DMS153 (cell line): ENCODE measurements at places on chromosomes 1 and 21.
A peak's percentile ranks its signal among the peaks of the same experiment; 100 is the strongest.

- DNase-seq: no peak
Observed at GRCh38 chr1:85677656-85678055, 30.6 kb downstream of the ZNHIT6 start.

DNA sequence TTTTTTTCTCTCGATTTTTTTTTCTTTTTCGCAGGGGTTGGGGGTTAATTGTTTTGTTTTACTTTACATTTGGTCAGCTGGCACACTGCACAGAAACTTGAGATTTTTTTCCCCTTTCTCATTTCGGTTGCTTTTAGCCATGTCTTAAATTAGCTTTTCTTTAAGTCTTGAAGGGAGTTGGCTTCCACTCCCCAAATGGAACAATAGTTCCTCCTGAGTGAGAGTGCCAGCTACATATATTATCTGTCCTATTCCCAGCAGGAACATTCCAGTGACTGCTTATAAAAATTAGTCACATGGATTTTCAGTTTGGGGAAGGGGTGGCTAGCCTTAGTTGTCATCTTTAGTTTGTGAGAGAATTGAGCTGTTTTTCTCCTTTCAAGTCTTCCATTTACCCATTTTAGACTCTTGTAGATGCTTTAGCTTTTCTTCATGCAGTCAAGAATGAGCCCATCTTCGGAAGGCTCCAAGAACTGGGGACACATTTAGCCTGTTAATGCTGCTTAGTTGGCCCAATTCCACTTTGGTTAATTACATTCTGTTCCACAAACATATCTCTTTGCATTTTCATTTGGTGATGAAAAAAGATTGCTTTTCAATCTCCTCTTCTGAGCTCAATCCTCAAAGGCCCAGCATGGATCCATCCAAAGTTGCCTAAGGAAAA lies 510.1 kb upstream of the CXADR start:
- DNase-seq: no peak

DNA sequence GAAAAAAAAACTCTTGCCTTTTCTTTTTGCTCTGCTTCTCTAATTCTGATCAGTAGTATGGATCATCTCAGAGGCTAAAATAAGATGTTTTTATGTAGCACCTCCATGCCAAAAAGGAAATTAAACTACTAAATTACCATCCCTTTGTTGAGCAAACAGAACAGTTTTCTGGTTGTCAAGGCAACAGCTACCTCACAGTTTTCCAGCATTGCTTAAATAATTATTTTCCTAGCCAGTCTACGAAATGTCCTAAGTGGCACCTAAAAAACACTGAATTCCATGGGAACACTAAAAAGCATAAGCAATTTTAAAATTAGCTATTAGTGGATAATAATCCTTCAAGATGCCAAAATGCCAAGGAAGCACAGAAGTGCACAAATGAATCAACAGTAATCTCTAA lies 61.7 kb downstream of the ARID4B start:
- DNase-seq: no peak

DNA sequence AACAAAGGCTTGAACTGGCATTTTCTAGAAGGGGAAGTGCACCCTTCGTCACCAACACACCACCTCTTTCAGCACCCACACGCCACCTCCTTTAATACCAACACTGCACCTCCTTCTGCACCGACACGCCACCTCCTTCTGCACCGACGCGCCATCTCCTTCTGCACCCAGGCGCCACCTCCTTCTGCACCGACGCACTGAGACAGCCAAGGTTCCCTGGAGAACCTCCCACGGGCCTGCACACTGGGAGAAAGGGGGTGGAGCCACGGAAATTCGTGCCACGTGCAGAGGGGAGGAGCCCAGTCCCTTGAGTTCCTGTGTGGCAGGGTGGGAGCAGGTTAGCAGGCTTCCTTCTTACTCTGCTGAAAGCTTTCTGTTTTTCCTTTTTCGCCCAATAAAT lies 327.9 kb upstream of the C1orf174 start:
- DNase-seq: no peak

GRCh38 chr1:166197141-166197540 lies 30.3 kb upstream of the FAM78B start:
- DNase-seq: no peak

- no peak for DNase-seq
Observed at GRCh38 chr21:31813862-31814261, 59.0 kb upstream of the HUNK start.

GRCh38 chr1:231460614-231461013 lies 38.5 kb upstream of the EGLN1 start:
- no peak for DNase-seq

DNA sequence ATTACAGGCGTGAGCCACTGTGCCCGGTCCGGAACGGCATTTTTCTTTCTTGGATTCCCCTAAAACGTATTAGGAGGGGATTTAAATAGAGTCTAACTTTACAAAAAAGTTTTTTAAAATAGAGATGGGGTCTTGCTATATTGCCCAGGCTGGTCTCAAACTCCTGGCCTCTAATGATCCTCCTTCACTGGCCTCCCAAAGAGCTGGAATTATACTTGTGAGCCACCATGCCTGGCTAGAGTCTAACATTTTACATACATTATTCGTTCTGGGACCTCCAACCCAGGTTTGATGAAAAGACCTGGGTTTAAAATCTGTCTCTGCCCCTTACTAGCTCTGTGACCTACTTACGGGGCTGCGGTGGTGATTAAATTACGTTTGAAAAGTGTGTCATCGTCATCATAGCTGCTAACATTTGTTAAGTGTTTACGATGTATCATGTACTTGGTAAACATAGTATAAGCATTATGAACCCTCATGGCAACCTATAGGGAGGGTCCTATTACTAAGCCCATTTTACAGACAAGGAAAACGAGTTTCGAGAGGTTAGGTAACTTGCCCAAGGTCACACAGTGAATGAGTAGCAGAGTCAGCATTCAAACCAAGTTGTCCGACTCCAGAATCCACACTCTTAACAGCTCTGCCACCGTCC lies 24.5 kb downstream of the PLEKHM2 start:
- DNase-seq: no peak

GRCh38 chr21:32977216-32977615 lies 48.5 kb upstream of the OLIG2 start:
- no peak for DNase-seq

DNA sequence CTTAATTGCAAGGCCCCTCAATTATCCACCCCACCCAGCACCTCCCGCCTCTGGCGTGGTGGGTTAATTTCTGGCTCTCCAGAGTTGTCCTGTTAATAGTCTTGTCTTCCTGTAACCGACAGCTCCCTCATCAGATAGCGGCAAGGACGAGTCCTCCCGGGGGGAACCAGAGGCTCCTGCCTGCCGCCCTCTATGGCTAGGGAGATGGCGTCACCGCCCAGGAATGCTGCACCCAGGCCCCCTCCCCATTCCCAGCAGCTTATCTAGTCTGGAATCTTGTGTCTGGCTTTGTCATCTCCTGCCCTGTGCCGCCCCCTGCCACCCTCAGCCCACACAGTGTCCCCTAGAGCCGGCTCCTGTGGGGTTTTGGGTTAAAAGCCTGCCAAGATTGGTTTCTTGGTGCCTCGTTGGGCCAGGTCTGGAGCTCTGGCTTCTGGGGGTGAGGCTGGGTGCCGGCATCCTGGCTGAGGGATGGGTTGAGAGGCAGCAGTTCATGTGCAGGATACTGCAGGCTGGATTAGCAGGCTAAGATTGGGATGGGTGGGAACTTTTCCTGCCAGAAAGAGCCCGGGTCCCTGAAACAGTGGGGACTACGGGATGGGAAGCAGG lies 48.8 kb downstream of the EDN2 start:
- no peak for DNase-seq

GRCh38 chr1:35568975-35569395 lies 4.1 kb upstream of the TFAP2E start:
- peak; percentile 64 for DNase-seq

DNA sequence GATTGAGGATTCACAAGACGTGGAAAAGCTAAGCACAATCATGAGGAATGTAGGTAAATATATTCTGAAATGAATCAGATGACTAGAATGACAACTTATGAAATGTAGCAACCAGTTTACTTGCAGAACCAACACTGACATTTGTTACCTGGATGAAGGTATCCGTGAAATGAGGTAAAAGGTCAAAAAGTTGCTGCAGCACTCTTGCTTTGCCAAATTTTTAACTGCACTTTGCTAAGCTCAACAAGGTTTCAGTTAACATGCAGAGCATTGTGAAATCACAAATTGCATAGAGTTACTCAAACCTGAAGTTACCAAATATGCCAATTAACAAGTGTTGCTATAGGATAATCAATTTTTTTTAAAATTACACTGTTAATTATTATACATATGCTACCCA lies 1280.1 kb downstream of the KCNT2 start:
- DNase-seq: no peak

DNA sequence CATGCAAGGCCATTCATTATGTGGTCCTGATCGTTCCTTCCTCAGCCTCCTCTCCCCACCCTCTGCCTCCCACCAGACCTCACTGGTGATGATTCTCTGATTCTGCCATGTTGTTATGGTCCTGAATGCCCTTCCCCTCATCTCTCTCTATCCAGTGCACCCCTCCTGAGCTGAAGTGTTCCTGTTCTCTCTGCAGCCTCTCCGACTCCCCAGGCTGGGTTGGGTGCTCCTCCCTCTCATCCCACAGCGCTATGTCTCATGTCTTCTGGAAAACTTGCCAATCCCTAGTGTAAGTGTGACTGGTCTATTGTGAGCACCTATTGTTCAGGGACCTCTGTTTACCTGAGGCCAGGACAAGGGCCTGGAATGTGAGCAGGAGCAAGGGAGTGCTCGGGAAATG lies 11.1 kb upstream of the PEF1 start:
- DNase-seq: no peak

GRCh38 chr1:191901651-191902050 lies 256.6 kb upstream of the RGS18 start:
- no peak for DNase-seq

- no peak for DNase-seq
Observed at GRCh38 chr1:7006996-7007871, 222.0 kb downstream of the CAMTA1 start.

DNA sequence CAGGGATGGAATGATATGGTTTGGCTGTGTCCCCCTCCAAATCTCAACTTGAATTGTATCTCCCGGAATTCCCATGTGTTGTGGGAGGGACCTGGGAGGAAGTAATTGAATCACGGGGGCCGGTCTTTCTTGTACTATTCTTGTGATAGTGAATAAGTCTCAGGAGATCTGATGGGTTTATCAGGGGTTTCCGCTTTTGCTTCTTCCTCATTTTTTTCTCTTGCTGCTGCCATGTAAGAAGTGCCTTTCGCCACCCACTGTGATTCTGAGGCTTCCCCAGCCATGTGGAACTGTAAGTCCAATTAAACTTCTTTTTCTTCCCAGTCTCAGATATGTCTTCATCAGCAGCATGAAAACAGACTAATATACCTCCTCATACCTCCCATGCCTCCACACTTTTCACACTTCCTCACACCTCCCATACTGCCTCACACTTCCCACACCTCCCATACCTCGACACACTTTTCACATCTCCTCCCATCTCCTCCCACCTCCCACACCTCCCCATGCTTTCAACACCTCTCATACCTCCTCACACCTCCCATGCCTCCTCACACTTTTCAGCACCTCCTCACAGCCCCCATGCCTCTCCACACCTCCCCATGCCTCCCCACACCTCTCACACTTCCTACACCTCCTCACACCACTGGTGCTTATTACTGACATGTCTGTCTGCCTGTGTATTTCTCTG lies 21.3 kb downstream of the GPR137B start:
- no peak for DNase-seq

- DNase-seq: no peak
Observed at GRCh38 chr1:61143821-61144424, 61.6 kb downstream of the NFIA start.

- no peak for DNase-seq
Observed at GRCh38 chr1:215001419-215002021, 81.0 kb upstream of the KCNK2 start.

GRCh38 chr1:17075470-17076255 lies 21.8 kb upstream of the SDHB start:
- DNase-seq: no peak

DNA sequence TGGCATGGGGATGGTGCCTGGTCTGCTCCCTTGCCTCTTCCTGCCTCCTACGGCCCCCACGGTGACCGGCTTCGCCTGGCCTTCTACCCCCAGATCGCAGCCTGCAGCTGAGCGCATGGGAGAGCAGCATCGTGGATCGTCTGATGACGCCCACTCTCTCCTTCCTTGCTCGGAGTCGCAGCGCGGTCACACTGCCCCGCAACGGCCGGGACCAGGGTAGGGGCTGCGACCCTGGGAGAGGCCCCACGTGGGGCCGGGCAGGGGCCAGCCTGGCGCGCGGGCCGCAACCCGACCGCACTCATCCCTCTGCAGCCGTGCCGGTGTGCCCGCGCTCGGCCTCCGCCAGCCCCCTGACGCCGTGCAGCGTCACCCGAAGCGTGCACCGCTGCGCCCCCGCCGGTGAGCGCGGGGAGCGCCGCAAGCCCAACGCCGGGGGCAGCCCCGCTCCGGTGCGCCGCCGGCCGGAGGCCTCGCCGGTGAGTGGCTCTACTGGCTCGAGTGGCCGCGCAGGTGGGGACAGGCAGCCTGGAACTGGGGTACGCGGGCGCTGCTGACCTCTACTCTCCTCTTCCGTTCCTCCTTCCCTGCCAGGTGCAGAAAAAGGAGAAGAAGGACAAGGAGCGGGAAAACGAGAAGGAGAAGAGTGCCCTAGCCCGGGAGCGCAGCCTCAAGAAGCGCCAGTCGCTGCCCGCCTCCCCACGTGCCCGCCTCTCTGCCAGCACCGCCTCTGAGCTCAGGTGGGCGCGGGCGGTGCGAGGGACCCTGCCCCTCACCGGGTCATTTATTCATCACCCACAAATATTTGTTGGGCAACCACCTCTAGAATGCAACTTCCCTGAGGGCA lies 20.4 kb downstream of the MAP7D1 start:
- no peak for DNase-seq

DNA sequence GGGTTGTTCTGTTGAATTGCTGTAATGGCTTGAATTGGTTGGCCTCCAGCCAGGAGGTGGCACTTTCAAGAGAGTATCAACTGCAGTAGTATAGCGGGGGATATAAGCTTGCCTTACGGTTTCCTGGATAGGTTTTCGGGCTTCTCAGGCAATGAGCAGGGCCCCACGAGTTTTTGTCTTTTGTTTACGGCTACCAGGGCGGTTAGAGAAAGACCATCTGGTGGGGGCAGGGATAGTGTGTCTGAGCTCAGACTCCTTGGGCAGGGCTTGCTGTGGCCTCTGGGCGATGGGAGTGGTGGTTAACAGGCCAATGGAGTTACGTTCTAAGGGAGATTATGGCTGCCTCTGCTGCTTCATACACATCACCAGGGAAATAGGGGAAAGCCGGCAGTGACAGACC lies 62.8 kb downstream of the DTL start:
- no peak for DNase-seq

- no peak for DNase-seq
Observed at GRCh38 chr21:18743531-18743930, 339.9 kb upstream of the TMPRSS15 start.
